ENCODE measurements at places on chromosomes 7 and 10.

- peak; percentile 75 for DNase-seq
Measured at GRCh38 chr10:4663162-4663992, 162.6 kb upstream of the AKR1E2 start.

DNA sequence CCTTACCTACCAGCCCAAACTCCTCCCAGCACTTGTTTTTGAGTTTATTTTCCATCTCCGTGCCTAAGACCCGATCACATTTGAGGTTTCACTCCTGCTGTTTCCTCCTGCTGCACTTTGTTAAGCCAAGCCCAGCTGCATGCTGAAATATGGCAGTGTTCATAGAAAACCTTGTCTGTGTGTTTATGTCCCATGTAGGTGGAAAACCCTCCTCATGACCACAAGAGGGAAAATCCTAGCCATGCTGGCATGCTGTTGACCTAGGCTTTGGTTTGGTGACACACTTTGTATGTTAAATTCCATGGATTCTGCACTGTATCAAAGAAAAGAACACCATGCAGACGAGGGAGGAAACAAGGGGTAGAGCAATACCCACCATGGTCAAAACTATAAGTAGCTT lies 154.4 kb downstream of the CUBN start:
- DNase-seq: no peak

DNA sequence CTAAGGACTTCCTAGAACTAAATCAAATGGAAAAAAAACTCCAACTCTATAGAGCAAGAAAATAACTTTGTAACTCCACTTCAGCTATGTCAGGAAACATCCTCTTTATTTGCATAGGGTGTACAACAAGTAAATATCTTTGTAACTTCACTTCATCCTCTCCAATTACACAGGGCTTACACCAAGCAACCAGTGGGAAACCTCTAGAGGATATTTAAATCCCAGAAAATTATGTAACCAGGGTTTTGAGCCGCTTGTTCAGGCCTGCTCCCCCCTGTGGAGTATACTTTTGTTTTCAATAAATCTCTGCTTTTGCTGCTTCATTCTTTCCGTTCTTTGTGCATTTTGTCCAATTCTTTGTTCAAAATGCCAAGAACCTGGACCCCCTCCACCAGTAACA lies 22.2 kb downstream of the LIPJ start:
- no peak for DNase-seq

GRCh38 chr7:151459726-151460473 lies 20.0 kb upstream of the CRYGN start:
- DNase-seq: peak; percentile 65

- no peak for DNase-seq
Measured at GRCh38 chr10:59099481-59099880, 77.0 kb upstream of the PHYHIPL start.

GRCh38 chr7:1144269-1144771 lies 15.7 kb downstream of the ZFAND2A start:
- no peak for DNase-seq

- DNase-seq: no peak
Measured at GRCh38 chr7:50724526-50725520, 57.9 kb downstream of the GRB10 start.

- DNase-seq: no peak
Measured at GRCh38 chr7:5695727-5696345, 85.6 kb downstream of the RNF216 start.

DNA sequence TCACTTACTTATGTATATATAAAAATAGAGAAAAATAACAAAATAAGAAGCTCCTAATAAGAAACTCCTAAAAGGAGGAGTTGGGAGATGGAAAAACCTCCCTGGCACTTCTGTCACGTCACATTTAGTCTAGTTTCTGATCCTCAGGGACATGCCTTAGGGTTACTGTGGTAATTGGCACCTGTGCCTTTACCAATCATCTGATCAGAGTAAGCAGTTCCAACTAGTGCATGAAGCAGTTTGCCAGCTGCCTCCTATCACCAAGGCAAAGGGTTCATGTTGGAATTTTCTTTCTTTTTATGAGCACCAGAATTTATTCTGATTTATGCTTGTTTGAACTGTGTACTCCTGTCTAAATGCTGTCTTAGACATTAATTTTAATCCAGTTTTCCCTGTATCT lies 49.9 kb downstream of the ARL4A start:
- no peak for DNase-seq

DNA sequence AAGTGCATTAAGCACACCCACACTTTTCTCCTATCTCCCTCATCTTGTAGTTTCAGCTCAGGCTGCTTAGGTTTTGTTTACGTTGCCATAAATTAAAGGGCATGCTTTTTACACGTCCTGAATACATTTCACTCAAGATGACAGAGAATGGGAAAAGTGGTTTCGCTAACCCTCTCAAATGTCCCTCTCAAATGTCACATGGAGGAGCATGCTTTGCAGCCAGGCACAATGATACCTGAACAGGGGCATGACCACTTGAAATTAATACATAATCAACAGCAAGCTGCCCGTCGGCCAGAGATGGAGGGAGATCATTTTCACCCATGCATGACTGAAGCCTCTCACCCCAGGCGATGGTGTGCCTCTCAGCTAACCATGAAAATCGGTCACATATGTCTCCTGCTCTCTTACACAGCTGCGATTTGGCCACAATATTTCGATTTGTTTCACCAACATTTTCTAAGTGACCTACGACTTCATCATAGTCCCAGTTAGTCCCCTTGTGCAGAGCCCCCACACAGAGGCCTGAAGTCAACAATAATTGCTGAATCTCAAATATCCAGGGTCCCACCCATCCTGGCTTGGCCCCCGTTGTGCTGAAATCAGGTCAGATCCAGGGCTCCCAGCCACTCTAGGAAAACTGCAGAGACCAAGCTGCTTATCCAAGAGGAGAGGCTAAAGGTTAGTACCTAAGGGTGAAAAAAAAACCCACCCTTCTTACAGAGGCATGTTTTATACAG lies 373.9 kb upstream of the NFE2L3 start:
- no peak for DNase-seq

DNA sequence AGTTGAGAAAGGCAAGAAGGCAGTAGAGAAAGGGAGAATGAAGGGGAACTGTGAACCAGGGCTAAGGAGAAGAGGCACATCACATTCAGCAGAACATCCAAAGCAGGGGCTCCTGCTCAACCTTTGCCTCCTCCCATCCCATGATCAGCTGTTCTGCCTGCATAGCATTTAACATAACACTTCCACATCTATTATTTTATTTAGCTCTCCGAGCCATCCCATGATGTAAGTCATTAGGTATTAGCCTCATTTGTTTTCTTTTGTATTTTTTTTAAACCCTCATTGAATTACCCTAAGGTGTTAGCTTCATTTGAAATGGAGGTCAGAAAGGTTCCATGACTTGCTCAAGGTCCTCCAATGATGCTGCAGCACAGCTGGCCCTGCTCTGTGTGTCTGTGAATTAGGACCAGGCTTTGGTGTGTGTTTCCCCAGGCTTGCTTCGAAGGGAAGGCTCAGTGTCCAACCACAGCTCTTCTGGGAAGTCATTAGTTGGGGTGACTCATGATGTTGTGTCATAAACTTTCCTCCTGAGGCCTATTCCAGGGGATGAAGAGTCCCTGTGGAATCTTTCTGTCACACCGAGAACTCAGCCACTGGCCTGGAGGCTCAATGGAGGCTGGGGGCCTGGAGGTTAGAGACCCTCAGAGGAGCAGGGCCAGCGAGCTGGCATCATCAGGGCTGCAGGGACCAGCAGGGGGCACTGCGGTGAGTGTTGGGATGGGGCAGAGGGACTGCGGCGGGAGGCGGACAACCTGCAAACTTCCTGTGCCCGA lies 16.5 kb downstream of the NPFFR1 start:
- no peak for DNase-seq

DNA sequence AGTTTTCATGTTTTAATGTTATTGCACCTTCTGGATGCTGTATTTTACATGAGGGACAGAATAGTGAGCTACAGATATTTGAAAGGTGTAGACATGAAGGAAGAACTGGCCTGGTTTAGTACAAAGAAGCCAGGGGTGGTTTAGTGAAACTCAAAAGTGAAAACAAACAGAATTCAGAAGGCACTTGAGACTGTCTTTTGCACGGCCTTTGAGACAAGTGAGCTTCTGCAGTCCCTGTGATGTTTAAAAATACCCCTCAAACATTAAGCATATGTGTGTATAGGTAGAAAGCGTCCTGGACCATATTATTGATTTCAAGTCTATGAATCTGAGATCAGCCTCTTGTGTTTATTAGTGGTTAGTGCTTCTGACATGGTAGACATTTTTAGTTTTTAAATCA lies 118.9 kb downstream of the CDK14 start:
- DNase-seq: no peak

DNA sequence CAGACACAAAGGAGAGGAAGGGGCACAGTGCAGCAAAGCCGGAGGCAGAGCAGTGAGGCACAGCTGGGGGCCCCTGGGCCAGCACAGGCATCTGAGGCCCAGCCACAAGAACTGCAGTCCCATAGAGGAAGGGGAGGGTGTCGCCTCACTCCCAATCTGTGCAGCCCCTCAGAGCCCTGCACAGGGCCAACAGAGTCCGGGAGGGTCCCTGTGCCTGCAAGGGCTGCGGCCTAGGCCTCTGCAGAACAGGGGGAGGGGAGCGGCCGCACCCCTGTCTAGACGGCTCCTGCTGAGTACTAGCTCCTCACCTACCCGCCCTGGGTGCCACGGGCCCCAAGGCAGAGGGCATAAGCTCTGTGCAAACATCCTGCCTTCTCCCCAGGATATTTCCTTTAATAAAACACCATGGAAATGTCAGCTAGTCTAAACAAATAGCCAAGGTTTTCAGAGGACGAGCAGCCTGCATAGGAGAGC lies 32.4 kb upstream of the RET start:
- no peak for DNase-seq

DNA sequence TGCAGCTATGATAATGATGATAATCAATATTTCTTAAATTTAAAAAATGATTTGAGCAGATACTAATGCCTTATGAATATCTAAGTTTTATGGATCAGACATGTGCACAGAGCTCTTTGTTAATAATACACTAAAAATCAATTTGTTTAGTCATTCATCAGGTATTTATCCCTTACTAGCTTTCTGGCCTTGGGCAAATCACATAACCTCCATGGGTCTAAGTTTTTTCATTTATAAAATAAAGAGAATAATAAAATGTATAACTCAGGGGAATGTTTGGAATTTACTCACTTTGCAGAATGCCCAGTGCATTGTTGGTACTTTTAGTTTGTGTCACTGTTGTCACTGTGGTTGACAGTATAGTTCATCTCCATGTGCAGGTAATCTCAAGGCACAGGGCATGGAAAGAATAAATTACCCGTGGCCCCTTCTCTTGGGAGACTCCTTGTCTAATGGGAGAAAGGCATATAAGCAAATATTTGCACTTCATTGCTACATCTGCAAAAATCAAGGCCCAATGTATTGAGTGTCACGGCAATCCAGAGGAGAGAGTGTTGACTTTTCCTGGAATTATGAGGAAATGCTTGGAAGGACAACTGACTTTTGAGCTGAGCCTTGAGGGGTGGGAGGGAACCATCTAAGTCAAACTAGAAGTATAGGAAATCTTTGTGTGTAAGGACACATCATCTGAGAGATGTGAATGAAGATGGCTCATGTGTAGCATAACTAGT lies 64.7 kb upstream of the CTTNBP2 start:
- DNase-seq: no peak

GRCh38 chr10:90913774-90914420 lies 7.0 kb downstream of the ANKRD1 start:
- DNase-seq: no peak

GRCh38 chr10:130220251-130221185 lies 84.3 kb downstream of the GLRX3 start:
- DNase-seq: no peak

DNA sequence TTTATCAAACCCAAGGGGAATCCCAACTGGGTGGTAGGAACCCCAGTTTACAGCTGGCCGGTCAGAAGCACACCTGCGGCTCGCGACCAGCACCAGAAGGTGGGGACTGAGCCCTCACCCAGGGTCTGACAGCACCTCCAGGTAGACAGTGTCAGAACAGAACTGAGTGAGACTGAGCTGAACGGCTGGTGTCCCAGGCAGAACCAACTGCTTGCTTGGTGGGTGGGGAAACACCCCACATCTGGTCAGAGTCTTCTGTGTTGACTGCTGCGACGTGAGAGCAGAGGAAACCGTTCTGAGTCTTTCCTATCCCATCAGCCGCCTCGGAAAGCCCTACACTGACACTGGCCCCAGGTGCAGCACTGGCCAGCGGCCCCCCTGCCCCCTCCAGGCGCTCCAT lies 160.7 kb downstream of the MAD1L1 start:
- DNase-seq: no peak

DNA sequence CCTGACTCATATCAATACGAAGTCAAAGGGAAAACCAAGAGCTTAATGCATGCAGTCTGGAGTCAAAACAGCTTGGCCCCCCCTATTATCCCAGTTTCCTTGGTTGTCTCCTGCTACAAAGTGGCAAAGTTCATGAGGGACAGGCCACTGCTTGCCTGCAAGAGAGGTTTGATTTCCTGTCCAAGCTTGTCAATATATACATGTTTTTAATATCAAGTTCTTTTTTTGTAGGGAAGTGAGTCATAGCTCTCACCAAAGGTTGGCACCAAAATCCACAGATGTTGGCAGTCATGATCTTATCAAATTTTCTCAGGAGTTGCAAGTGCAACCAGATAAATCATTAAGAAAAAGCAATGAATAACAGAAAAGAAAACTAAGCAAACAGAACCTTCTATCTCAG lies 176.8 kb downstream of the COBL start:
- no peak for DNase-seq
